ENCODE measurements at places on chromosomes 11 and 22.
A peak's percentile ranks its signal among the peaks of the same experiment; 100 is the strongest.

- DNase-seq, result peak; percentile 53
These were observed 43.6 kb upstream of the POU2AF1 start for GRCh38 chr11:111422494-111423249.

- DNase-seq, result peak; percentile 13
These were observed 6.0 kb upstream of the PNPLA5 start for GRCh38 chr22:43897751-43898261.

GRCh38 chr11:92692826-92693546 lies 276.5 kb upstream of the MTNR1B start:
- no peak for DNase-seq

GRCh38 chr11:128618603-128619002 lies 31.2 kb upstream of the ETS1 start:
- DNase-seq, result no peak

DNA sequence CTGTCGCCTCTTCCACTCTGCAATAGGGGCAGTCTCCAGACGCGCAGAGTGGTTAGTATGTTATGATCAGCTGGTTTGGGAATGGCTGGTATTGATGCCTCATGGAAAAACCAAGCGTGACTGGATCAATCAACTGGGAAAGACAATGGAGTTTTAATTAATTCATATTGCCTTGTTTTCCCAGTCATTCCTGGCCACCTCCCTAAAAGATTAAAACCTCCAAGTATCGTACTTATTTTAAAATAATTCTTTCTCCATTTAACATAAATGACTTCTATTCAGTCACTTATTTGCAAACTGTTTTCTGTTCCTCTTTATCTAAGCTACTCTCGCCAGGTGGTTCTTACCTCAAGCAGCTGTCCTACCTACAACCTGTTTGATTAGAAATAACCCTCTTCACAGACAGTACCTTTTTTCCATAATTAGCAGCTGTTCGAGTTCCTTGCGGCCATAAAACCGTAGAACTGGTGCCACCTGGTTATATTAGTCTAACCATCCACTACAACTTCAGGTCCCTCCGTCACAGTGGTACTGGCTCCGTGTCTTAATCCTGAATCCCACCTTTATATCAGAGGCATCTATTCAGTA lies 898 bp downstream of the ZNF215 start:
- DNase-seq, result no peak

GRCh38 chr22:33659448-33659847 lies 260.8 kb downstream of the LARGE1 start:
- no peak for DNase-seq

DNA sequence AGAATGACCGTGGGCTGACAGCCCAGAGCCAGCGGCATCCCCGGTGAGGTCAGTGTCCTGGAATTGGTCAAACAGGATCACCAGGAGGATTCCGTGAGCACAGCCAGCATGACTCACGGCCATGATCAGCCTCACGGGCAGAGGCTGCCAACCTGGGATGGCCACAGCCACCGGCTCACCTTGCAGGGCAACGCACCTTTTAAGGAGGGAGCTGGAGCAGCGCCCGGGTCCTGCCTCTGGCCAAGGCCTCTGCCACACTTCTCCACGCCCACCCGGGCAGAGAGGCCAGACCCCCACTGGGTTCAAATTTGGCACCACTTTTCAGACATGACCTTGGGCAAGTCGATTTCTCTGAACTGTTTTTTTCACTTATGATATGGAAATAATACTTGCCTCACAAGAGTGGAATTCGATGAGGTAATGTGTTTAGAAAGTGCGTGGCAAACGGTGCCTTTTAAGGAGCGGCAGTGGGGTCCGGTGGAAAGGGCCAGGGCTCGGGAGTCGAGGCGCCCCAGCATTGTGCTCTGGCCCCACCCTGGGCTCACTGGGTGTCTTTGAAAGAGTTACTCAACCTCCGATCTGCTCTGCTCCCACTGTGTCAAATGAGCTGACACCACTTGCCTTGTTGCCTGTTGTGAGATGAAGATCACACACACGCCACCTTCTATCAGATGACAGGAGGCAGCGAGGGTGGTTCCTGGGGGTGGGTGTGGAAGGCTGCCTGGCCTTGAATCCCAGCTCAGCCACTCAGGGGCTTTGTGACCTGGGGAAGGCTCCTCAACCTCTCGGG lies 16.0 kb downstream of the TXN2 start:
- no peak for DNase-seq

- DNase-seq, result no peak
These were observed 204 bp downstream of the FADS2 start for GRCh38 chr11:61828379-61828628.

GRCh38 chr11:81222491-81222890 lies 1511.2 kb downstream of the FAM181B start:
- no peak for DNase-seq

DNA sequence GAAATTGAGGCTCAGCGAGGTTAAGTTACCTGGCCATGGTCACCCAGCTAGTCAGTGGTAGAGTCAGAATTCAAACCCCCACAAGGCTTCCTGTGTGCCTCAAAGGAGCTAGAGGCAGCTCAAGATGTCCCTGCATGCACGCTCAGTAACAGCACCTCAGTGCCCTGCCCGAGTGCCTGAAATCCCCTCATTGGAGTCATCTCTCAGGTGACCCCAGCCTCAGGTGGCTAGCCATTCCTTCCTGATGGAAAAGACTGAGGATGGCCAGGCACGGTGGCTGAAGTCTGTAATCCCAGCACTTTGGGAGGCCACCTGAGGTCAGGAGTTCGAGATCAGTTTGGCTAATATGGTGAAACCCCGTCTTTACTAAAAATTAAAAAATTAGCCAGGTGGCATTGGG lies 36.9 kb downstream of the LIF start:
- DNase-seq, result no peak

- DNase-seq, result no peak
These were observed 22.8 kb downstream of the SAA1 start for GRCh38 chr11:18288911-18289310.

DNA sequence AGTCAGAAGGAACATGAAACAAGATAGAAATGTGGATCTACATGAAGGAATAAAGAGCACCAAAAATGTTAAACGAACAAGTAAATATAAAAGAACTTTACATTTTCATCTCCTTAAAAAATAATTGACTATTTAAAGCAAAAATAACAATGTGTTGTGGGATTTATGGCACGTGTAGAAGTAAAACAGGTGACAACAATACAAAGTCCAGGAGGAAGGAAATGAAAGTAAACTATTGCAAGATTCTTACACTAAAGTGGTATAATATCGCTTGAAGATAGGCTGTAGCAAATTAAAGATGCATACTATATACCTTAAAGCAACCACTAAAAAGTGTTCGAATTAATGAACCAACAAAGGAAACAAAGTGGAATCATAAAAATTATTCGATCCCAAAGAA lies 5.5 kb downstream of the VPS37C start:
- DNase-seq, result no peak

- DNase-seq, result no peak
These were observed 66.7 kb upstream of the LMO1 start for GRCh38 chr11:8330404-8330803.

GRCh38 chr11:62280452-62280851 lies 10.5 kb downstream of the SCGB2A2 start:
- no peak for DNase-seq

GRCh38 chr11:23573429-23573828 lies 713.2 kb upstream of the CCDC179 start:
- no peak for DNase-seq

DNA sequence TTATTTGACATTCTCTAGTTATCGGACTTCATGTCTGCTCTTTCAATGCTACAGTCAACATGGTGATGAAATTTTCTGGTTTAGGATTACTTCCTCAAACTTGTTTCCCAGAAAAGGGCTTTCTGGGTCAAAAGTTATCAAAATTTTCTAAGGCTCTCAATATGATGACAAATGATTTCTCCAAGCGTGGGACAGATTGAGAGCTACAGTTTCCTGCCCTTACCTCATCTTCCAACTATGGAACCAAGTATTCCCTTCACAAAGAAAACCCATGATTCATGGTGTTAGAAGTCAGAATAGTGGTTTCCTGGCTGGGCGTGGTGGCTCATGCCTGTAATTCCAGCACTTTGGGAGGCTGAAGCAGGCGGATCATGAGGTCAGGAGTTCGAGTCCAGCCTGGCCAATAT lies 17.8 kb downstream of the MYO18B start:
- DNase-seq, result no peak

- DNase-seq, result no peak
These were observed 10.7 kb downstream of the RAG1 start for GRCh38 chr11:36578458-36578857.

- DNase-seq, result no peak
These were observed 7.7 kb upstream of the QSER1 start for GRCh38 chr11:32884770-32885384.

- DNase-seq, result no peak
These were observed 142.4 kb downstream of the DSCAML1 start for GRCh38 chr11:117654281-117655255.

- no peak for DNase-seq
These were observed 64.0 kb upstream of the PTPRJ start for GRCh38 chr11:47916361-47916841.

DNA sequence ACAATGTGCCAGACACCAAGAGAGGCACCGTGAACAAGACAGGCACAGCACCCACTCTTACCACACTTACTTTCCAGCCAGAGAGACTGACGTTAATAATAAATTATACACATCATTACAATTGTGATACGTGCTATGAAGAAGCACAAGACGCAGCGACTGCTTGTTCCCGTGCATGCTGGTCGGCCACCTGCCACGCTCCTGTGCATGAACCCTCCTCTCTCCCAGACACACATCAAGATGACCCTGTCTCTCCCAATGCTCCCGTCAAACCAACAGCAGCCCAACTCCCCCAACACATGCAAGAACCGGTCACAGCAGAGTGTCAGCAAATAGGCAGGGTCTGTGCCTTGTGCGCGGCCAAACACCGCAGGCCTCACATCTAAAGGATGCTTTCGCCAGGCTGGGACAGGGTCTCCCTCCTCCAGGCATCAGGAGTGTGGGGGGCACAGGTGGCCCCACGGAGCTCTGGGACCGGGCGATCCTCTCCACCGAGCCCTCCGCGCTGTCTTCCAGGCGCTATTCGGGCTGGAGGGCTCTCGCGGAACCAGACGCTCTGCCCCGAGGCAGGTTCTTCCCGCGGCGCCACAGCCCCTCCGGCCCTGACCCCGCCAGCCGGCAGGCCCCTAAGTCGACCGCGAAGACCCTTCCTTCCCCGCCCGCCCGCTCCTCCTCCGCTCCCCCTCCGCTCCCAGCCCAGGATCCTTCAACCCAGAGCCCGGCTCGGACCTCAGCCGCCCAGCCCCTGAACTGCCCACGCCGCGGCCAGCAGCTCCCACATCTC lies 533 bp downstream of the SERGEF start:
- DNase-seq, result no peak

DNA sequence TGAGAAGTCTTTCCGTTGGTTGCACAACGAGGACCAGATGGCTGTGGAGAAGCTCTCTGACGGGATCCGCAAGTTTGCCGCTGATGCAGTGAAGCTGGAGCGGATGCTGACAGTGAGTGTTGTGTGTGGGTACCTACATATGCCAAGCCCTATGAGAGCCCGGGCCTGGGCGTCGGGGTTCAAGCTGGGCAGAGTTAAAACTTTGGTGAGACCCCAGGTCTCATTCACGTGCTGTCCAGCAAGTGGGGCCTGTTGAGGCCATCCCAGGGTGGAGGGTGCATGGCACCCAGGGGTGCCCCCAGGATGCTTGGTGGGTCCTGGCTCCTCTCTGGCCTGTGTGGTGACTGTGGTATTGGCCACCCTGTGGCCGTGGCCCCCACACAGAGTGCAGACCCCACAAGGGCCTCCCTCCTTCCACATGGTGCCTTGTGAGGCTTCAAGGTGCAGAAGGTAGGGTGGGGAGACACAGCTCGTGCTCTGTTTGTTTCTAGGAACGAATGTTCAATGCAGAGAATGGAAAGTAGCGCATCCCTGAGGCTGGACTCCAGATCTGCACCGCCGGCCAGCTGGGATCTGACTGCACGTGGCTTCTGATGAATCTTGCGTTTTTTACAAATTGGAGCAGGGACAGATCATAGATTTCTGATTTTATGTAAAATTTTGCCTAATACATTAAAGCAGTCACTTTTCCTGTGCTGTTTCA lies 12.8 kb downstream of the GATD1 start:
- no peak for DNase-seq

DNA sequence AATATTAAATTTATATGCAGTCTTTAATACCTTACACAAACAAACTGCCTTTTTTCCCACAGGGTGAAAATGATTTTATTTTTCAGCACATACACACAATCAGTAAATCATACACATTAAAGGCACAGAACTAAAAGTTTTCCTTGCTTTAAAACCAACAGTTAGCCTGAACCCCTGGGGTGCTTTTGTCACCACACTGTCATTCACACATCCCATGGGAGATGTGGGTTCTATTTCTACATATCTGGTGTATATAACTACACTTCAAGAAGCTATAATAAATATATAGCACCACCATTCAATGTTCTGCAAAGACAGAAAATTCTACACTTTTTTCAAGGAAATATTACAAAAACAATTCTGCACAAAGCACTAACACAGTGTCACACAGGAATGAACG lies 197.0 kb downstream of the GUCY1A2 start:
- DNase-seq, result no peak

DNA sequence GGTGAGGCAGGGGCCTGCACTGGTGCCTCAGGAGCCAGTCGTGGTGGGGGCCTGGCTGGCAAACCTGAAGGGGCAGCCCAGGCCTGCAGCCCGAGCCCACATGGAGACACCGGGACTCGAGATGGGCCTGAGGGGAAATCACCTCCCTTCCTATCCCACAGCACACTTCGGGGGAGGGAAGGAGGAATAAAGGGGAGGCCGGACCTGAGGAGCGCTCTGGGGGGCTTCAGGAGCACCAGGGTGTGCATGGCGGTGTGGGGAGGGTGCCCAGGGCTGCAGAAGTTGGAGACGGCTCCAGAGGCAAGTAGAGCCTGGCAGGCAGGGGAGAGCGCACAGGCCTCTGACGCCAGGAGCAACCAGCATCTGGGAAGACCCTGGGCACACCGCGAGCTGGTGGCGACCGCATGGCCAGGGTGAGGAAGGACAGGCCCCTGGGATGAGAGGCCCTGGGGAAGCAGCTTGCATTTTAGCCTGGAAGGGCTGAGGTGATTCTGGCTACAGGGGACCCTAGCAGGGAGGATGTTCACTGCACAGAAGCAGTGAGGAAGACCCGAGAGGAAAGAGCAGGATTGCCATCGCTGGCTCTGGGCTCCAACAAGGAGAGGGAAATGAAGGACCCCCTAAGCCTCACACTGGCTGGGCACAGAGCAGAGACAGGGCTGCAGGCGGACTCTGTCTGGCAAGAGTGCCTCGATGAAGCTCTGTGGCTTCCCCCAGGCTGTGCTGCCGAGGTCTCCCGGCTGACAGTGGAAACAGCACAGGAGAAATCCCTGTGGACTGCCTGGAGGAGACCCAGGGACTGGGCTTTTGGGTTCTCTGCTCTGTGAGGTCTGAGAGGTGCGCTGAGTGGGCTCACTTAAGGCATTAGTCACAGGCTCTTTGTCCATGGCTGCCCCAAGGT lies 457.7 kb downstream of the BRD1 start:
- no peak for DNase-seq

- DNase-seq, result no peak
These were observed 70.7 kb upstream of the THY1 start for GRCh38 chr11:119493712-119494111.
